ENCODE measurements at places on chromosomes 7 and 10.

GRCh38 chr10:19791032-19791431 lies 25.2 kb upstream of the PLXDC2 start:
- DNase-seq = no peak

DNA sequence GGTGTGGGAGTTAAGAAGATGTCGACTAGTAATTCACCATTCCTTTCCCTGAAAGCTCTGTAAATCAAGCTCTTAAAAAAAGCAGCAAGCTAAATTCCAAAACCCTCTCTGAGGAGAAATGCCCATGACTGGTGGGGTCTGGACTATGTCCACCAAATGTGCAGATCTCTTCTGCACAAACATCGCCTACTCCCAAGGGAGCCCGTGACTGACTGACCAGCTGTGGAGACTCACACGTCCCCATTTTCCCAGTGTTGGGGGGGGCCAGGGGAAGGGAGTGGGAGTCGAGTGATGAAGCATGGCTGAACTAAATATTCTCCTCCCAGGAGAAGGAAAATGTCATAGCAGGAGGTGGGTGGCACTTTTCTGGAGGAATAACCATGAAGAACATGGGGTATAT lies 164.1 kb upstream of the HPS1 start:
- DNase-seq = no peak

GRCh38 chr10:76113952-76114351 lies 682.5 kb downstream of the LRMDA start:
- peak; percentile 54 for DNase-seq

- DNase-seq = no peak
Observed at GRCh38 chr10:42985436-42986316, 91.2 kb upstream of the RET start.

DNA sequence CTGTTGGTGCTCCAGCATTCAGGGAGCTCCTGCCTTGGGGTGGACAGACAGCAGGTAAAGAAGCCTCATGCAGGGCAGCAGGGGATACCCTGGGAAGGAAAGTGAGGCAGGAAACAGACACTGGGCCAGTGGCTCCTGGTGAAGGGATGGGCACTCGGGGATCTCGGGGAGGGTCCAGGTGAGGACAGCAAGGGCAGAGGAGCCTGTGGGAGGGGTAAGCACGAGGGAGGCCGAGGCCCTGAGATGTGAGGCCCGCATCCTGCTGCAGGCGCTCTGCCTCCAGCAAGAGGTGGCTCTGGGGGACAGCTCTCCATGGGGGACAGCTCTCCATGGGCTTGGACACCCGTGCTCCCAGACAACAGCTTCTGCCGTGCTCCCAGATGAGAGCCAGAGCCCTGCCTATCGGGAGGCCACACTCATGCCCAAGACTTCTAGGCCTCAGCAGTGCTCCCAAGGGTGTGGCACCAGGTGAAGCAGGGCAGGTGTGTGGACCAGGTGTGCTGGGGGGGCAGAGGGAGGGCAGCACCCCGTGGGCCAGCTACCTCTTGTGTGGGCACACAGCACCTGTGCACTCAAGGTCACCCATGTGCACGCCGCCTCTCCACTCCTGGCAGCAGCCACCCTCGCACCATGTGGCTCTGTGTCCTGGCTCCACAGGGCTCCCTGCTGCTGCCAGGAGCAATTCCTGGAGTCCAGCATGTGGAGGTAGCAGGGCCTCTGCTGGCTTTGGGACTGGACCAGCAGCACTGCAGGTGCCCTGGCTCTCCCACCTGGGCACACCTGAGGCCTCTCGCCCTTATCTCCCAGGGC lies 93.6 kb upstream of the INSIG1 start:
- peak; percentile 77 for DNase-seq

GRCh38 chr7:130943336-130943901 lies 209.4 kb upstream of the KLF14 start:
- DNase-seq = no peak

DNA sequence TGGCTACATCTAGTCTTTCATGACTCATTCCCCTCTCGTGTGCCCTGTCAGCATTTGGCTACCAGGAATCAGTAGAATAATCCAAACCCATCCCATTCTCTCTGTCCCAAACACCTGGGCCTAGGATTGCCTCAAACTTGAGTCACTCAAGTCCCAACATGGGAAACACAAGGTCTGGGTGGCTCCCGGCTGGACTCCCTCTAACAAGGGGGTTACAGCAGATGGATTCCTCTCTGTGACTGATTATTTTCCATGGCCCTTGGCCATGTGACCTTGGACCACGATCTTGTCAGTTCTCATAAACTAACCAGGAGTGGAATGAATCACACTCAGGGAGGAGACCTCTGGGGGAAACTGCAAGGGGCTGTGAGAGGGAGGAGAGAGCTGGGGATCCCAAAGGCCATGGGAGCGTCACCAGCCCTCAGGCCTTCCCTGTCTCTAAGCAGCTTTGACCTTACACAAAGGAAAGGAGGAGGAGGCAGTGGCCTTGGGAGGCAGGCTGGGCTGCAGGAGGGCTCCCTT lies 533.1 kb downstream of the KCNMA1 start:
- DNase-seq = no peak

- DNase-seq = peak; percentile 66
Observed at GRCh38 chr7:115869190-115869589, 161.4 kb downstream of the TFEC start.

GRCh38 chr10:46559231-46559671 lies 2.8 kb upstream of the GPRIN2 start:
- DNase-seq = no peak

DNA sequence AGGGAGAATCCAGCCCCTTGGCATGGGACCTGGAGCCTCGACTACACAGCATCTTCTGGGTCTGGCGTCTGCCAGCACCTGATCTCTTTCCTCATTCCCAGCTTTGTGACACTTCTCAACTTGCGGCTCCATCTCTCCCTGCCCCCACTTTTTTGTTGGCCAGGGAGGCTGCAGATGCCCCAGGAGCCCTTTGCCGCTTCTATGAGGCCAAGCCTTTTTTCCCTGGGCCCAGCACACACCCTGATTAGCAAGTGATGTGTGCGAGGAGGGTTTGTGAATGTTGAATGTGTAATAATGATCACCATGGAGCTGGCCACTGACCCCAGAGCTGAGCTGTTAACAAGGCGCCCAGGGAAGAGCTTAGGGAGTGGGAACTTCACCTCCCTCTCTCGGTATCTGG lies 4.4 kb downstream of the EVX1 start:
- DNase-seq = no peak

DNA sequence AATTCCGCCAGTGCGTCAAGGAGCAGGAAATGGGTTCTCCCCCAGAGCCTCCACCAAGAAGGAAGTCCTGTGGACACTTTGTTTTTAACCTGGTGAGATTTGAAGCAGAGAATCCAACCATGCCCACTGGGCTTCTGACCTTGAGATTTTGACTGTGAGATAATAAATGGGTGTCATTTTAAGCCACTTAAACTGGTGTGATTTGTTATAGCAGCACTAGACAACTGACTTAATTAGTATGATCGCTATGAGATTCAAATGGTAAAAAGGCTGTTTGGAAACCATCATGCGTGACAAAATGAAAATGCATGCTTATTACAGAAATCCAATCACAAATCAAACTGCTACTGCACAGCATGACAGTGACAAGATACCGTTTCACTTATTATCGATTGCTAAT lies 98.0 kb downstream of the ADAM12 start:
- peak; percentile 54 for DNase-seq

DNA sequence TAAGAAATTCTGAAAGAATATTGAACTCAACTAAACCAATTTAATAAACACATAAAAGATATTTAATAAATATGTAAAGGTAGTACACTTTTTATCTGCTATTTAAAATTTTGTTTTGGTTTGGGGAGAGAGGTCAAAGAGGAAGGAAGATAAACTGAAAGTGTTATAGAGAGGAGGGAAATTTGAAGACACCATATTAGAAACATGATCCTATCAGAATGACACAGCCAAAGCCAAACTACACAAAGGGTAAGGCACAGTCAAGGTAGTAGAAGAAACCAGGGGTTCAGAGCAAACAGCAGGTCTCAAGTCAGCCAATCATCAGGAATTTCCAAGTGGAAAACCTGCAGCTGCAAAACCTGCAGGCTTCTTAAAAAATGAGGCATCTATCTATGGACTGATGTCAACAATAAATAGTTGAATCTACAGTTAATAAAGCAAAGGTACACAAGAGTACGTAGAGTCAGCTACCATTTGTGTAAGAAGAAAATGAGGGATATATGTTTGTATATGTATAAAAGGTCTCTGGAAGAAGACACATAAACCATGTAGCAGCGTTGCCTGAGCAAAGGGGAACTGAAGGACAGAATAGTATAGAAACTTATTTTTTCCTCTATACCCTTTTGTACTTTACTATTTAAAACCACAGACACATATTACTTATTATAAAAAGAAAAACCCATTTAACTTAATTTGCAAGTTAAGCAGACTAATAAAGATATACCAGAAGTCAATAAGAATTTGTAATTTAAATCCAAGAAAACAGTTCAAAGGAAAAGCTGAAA lies 10.0 kb downstream of the ZNF800 start:
- DNase-seq = no peak

GRCh38 chr7:80277434-80278427 lies 143.1 kb downstream of the GNAI1 start:
- peak; percentile 84 for DNase-seq

DNA sequence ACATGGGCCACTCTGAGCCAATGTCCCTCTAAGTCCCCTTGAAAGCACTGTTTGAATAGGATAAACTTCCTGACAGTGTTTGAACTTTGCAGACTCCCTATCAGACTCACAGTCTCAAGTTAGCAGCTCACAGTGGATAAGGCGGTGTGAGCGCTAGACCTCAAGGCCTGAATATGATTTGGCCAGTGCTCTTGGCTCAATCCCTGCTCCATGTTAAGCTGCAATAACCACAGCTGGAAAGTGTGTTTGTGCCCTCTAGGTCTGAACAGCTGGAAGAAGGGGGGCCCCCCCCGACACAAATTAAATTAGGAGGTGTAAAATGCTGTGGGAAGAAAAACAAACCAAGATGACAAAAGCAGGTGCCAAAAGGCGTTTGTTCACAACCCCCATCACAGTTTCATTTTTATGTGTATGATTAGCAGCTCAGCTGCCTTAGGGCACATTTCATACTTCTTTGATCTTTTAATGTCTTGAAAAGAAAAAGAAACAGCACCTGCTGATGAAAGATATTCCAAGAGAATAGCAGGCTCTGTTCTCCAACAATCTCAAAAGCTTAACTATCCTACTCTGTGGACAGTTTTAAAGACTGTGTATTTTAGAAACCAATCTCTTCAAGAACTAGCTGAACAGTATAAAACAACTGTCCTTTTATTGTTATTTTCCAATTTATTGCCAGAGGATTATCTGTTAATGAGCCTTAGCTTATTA lies 167.6 kb downstream of the SNX13 start:
- DNase-seq = peak; percentile 98

- no peak for DNase-seq
Observed at GRCh38 chr7:107744345-107744750, 406 bp downstream of the CBLL1 start.

DNA sequence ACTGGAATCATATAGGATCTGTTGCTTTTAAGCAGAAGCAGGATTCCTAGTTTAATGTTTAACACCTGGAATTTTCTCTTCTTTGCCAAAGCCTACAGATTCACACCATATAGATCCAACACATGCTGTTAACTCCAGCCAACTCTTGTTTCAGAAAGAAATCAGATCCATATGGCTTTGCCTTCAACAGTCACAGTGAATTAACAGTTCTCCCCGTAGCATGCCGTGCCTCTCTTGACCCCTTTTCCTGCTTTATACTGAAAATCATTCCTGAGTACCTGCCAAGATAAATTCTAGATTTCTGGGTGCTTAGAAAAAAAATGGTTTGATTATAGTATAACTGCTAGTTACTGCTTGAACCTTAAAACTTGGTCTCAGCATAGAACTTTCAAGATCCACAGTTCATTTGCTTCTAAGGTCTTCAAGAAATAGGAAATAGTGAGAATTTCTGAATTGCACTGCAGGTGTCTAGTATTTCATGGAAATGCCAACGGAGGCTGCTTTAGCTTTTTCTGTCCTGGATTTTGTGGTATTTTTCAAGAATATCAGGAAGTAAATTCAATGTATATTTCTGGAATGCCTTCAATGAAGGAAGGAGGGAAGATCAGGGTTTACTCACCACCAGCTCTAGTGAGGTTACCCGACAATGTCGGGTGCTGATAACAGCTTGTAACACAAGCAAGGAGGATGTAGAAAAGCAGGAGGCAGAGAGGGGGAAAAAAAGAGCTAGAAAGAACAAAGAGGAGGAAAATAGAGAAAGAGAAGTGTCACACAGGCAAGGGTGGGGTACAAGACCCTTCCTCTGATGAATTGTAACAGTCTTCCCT lies 6.6 kb downstream of the AASS start:
- DNase-seq = peak; percentile 72

DNA sequence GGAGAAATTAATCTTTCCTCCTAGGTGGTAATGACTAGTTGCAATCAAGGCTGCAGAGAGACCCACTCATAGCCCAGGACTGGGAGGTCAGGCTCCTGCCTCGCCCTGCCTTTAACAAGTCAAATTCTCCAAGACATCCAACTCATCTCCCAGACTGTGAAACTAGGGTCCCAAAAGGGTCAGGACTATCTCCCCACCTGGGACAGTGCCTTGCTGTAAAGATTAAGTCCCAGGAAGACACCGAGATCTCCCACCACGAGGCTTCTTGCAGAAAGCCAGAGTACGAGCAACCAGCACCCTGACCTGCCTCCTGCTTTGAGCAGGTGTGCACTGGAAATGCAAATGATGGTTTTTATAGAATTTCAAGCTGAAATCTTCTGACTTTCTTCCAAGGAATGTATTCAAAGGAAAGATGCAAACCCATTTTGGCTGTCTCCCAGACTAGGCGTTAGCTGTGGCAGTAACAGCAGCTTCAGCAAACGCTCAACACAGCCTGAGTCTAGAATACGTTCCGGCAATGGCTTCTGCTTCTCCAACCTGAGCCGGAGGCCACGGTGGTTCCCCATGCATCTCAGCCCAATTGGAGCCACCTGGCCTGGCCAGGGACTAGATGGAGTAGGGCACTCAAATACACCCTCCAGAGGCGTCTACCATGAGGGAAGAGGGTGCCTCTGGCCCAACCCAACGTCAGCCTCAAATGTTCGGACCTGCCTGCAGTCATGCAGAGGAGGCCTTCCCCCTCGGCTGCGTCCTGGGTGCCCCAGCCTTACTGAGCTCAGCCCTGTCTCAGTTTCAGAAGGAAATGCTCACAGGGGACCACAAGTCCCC lies 170.4 kb downstream of the PRKAG2 start:
- no peak for DNase-seq

GRCh38 chr10:97069576-97070362 lies 116.0 kb downstream of the SLIT1 start:
- peak; percentile 22 for DNase-seq

GRCh38 chr10:125679436-125679835 lies 3.5 kb downstream of the TEX36 start:
- no peak for DNase-seq

DNA sequence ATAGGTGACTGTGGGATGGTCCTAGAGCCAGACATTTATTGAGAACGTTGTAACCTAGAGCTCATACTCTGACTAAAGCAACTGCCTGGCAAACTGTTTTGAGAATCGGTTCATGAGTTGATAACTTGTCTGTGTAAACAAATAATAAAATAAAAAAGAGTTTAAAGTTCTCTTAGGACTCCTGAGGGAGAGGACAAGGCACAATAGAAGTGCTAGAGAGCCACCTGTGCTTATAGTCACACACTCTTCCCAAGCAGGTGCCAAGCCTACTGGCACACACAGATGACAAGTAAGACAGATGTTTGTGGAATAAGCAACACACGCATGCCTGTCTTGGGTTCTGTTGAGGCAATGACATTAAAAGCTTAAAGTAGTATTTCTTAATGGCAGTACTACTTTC lies 7.9 kb downstream of the EDRF1 start:
- DNase-seq = no peak

GRCh38 chr7:144780071-144780608 lies 55.7 kb downstream of the TPK1 start:
- no peak for DNase-seq

- DNase-seq = peak; percentile 14
Observed at GRCh38 chr10:54940418-54940817, 139.4 kb upstream of the PCDH15 start.

Measured in NCI-H69 (cell line).